Frontal cortex (tissue), 4 donors: ENCODE measurements at places on chromosomes 2 and 18. TPM values are rescaled to one million over a fixed set of nuclear protein-coding genes. Genes with fewer than 3 reads are reported as not detected.

DNA sequence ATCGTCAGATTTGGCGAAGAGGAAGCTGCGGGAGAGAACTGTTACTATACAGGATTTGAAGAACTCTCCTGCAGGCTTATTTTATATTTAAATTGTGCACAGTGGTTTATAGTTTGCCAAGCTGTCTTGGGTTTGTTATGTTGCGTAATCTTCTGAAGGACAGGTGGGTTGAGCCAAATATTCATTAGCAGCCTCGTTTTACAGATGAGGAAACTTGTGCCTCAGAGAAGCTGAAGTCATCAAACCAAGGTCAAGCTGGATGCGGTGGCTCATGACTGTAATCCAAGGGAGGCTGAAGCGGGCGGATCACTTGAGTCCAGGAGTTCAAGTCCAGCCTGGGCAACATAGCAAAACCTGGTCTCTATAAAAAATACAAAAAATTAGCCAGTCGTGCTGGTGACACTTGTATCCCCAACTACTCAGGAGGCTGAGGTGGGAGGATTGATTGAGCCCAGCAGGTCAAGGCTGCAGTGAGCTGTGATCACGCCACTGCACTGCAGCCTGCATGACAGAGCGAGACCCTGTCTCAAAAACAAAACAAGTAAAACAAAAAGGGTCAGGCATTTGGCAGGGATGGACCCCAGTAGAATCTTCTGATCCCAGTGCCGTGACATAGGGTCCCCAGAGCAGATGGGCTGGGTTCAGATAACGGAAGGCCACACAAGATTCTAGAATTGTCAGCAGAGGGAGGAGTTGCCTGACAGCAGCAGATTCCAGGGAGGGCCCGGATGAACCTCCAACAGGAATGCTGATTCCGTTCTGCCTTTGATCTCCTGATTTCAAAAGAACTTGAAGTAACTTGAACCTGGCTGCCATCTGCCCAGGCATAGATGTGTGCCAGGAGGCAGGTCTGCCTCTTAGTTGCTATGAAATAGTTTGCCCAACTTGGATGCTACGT is 50.6 kb downstream of the SH3BP4 start:
- DNase-seq, result no peak

- DNase-seq, result peak; percentile 8
These were observed 812 bp downstream of the SOWAHC start for GRCh38 chr2:109614715-109615636.

DNA sequence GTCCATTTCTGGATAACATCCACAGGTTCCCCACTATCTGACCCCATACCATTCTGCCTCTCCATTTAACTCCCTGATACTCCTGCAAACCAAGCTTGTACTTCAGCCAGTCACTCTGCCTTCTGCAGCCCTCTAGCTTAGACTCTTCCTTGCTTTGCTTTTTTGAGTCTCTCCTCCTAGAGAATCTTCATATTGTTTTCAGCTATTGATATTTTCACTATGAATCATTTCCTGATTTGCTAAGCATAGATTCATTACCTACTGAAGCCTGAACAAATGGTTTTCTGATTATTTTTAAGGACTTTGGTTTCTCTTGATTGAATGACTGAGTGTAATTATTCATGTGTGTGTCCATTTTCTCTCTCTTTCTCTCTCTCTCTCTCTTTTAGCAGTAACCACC is 2102.3 kb upstream of the CELF4 start:
- no peak for DNase-seq

DNA sequence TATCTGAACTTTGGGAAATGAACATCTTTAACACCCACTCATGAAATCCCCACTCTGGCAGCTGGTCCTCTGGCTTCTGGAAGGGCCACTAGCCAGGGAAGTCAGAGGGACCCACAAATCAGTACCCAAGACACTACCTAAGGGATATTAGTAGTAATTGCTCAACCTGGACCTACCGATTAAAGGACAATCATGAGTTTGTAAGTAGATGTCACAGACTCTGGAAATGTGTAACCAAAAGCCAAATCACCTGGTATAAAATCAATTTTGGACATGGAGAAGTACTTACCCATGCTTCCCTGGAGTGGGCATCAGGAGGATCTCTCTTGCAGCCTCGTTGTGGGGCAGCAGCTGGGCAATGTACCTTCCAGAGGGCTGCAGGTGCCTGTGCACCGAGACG is 389.8 kb downstream of the ALK start:
- no peak for DNase-seq

DNA sequence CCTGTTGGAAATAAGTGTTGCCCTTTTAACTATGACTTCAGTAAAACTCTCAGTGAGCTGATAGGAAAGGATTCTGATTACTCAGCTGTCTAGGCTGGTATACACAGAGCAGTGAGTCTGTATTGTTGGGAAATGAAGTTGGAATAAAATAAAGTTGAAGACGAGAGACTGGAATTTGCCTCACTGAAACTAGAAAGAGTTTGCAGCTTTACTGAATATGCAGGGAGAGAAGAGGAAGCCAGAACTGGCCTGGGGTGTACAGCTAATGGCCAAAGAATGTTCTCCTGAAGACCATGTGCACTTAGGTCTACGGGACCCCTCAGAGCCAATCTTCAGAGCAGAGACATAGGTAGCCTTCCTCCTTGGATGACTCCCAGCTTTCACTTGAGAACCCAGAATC is 26.5 kb downstream of the EIF4E2 start:
- no peak for DNase-seq

KCNG2 gene
- total RNA-seq, result under 0.01 TPM
